ENCODE measurements at places on chromosomes 13 and 19. TPM values are rescaled to one million over a fixed set of nuclear protein-coding genes. Genes with fewer than 3 reads are reported as not detected.

Gene ZNF98
- 19.2 TPM for total RNA-seq

Gene CYP4F2
- total RNA-seq: under 0.01 TPM

Gene OSCAR
- 0.66 TPM for total RNA-seq

Gene FCAR
- total RNA-seq: 1.3 TPM

Gene EPSTI1
- total RNA-seq: 6.6 TPM

Gene ZNF763
- total RNA-seq: 2.9 TPM

Gene RAX2
- not detected for total RNA-seq

Gene ZNF528
- 29.0 TPM for total RNA-seq

Gene APOC1
- total RNA-seq: 78.7 TPM

DNA sequence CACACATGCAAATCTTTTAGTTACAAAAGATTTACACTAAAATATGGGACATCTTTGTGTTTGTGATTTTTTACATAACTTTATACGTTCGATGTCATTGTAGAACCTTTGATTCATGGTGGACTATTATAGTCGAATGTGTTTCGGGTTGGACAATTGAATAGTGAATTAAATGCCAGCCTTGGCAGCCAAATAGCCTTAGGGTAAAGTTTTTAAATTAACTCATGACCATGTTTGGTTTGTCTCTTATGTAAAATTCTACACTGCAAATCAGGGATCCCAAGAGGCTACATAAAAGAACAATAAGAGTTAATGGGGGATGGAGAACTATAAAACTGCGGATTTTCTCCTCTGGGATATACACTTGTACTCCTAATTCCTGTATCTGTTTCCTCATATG is 1735.6 kb upstream of the SPRY2 start:
- no peaks in the 10 kb centered on the region for H3K4me1 ChIP-seq
- no peak for DNase-seq
- H3K27ac ChIP-seq: no peak overlapping the region
- H3K4me3 ChIP-seq: no peak overlapping the region
- no peaks in the 10 kb centered on the region for H3K36me3 ChIP-seq

GRCh38 chr13:59345311-59345710 is 818.4 kb downstream of the DIAPH3 start:
- no peaks in the 10 kb centered on the region for H3K36me3 ChIP-seq
- H3K4me3 ChIP-seq: no peak overlapping the region
- H3K4me1 ChIP-seq: no peaks in the 10 kb centered on the region
- no peaks in the 10 kb centered on the region for H3K27me3 ChIP-seq
- DNase-seq: no peak

- H3K36me3 ChIP-seq: no peaks in the 10 kb centered on the region
- H3K27me3 ChIP-seq: no peaks in the 10 kb centered on the region
- DNase-seq: no peak
- H3K4me1 ChIP-seq: no peaks in the 10 kb centered on the region
- H3K4me3 ChIP-seq: no peak overlapping the region
- H3K27ac ChIP-seq: no peak overlapping the region
Measured at GRCh38 chr19:29013325-29013724, 199.6 kb downstream of the UQCRFS1 start.

DNA sequence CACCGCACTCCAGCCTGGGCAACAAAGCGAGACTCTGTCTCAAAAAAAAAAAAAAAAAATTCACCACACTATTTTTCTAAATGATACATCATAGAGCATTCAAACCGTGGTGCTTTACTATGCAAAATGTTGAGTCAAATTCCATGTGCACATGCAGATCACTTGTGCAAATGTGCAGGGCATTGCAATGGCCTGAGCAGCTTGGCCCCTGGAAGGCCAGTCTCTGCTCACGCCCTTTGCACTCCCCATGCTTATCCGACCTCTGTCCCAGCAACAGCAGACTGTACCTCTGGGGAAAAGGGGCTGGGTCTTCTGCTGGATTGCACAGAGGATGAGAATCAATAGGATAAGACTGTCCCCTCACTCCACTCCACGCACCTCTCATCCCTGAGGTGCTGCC is 58.5 kb downstream of the PARP4 start:
- H3K27me3 ChIP-seq: no peaks in the 10 kb centered on the region
- H3K4me1 ChIP-seq: no peaks in the 10 kb centered on the region
- H3K4me3 ChIP-seq: no peak overlapping the region

- peaks cover 5% of the 10 kb centered on the region for H3K27me3 ChIP-seq
- no peaks in the 10 kb centered on the region for H3K36me3 ChIP-seq
- H3K4me3 ChIP-seq: no peak overlapping the region
Measured at GRCh38 chr13:111629926-111630325, 309.5 kb downstream of the TEX29 start.

GRCh38 chr19:14840206-14840605 is 5.2 kb upstream of the OR7A5 start:
- H3K27me3 ChIP-seq: no peaks in the 10 kb centered on the region
- no peak overlapping the region for H3K4me3 ChIP-seq
- no peaks in the 10 kb centered on the region for H3K36me3 ChIP-seq
- no peaks in the 10 kb centered on the region for H3K4me1 ChIP-seq
- DNase-seq: no peak

DNA sequence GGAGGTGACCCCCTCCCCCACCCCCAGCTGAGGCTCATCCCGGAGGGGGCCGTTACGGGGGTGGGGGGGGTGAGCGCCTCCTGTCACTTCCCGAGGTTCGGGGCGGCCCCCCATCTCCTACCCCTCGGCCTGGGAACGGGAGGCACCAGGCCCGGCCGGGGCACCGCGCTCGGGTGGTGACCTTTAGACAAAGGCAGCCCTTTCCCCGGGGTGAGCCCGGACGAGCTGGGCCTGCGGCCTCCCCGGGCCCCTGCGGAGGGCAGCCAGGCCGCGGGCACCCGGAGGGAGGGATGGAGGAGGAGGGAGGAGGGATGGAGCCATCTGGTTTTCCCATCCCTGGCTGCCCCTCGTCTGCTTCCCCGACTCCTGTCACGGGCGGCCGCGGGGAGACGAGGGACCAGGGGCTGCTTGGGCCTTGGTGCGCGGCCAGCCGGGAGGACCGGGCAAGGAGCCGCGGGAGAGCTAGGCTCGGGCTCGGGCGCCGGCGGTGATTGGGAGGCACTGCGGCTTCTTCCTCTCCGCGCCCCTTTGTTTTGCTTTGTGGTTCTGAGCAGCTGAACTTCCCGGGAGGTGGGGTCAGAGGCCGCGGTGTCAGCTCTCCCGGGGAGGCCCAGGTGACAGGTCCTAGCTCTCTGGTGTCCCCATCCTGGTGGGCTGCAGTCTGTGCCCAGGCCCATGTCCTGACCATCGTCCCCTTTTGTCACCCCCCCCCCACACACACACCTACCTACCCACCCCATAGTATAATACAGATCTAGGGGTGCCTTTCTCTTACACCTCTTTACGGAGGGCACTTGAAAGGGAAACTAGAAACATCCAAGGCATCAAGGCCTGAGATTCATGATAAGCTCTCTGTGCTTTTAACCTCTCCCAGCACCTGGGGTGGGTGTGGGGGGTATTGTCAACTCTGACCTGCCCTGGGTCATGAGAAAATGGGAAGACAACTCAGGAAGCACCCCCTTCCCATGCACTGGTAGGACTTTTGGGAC is 1.3 kb downstream of the BICRA start:
- H3K4me1 ChIP-seq: no peaks in the 10 kb centered on the region
- H3K27ac ChIP-seq: peak overlapping the region; percentile 87
- peak overlapping the region; percentile 86 for H3K4me3 ChIP-seq

- no peak overlapping the region for H3K27ac ChIP-seq
- H3K27me3 ChIP-seq: no peaks in the 10 kb centered on the region
- no peaks in the 10 kb centered on the region for H3K36me3 ChIP-seq
Measured at GRCh38 chr19:42148266-42148665, 16.0 kb upstream of the POU2F2 start.

DNA sequence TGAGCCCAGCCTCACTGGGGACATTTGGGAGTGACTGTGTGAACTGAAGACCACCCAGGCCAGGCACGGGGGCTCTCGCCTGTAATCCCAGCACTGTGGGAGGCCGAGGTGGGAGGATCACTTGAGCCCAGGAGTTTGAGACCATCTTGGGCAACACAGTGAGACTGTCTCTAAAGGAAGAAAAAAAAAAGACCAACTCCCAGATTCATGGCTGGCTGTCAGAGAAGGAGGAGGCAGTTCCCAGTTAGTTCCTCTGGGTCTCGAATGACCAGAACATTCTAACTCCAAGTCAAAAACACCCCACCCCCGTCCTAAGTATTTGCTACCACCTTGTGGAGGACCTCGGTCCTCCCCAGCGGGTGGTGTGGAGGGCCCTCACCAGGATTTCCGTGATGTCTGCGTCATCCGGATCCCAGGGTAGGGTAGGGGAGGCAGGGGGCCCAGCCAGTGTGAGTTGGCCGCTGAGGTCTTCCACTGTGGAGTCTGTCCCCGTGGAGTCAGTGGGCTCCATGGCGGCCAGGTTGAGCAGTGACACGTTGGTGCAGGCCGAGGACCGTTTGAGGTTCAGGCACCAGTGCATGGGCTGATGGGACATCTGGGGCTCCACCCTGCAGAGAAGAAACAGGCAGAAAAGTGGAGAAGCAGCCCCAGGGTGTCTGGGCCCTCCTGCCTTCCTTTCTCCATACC is 1.3 kb downstream of the TSKS start:
- no peak for DNase-seq
- peak overlapping the region; percentile 21 for H3K27ac ChIP-seq
- H3K4me3 ChIP-seq: no peak overlapping the region
- H3K27me3 ChIP-seq: no peaks in the 10 kb centered on the region
- H3K36me3 ChIP-seq: no peaks in the 10 kb centered on the region

- H3K27ac ChIP-seq: no peak overlapping the region
- H3K27me3 ChIP-seq: no peaks in the 10 kb centered on the region
- H3K4me3 ChIP-seq: no peak overlapping the region
- H3K36me3 ChIP-seq: no peaks in the 10 kb centered on the region
- no peak for DNase-seq
Measured at GRCh38 chr13:63910511-63910910, 2494.9 kb upstream of the PCDH20 start.

- DNase-seq: no peak
- H3K27me3 ChIP-seq: peaks cover 86% of the 10 kb centered on the region
- no peak overlapping the region for H3K4me3 ChIP-seq
- peaks cover 8% of the 10 kb centered on the region for H3K4me1 ChIP-seq
- no peaks in the 10 kb centered on the region for H3K36me3 ChIP-seq
Measured at GRCh38 chr19:1744822-1745563, 8.3 kb upstream of the ONECUT3 start.

DNA sequence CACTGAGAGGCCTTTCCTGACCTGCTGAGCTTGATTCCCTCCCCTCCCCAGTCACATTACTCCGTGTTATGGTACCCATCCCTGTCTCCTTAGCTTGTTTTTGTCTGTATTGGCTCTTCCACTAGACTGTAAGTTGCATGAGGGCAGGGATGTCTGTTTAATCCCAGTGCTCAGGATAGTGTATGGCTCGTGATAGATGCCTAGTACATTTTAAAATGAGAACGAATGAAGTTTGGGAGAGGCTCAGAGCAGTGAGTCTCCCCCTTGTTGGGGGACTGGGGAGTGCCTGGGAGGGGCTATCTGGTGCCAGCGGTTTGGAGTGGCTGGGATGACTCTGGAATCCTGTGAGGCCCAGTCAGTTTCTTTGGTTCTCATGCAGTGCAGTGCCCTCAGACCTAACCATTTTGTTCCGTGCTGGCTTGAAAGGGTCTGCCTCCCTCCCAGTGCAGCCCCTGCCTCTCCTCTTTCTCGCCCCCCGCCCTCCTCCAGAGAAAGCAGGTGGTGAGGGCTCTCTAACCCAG is 35.5 kb downstream of the ACTN4 start:
- H3K4me3 ChIP-seq: no peak overlapping the region
- peak overlapping the region; percentile 98 for H3K27ac ChIP-seq
- peaks cover 27% of the 10 kb centered on the region for H3K4me1 ChIP-seq
- DNase-seq: no peak
- H3K27me3 ChIP-seq: no peaks in the 10 kb centered on the region

DNA sequence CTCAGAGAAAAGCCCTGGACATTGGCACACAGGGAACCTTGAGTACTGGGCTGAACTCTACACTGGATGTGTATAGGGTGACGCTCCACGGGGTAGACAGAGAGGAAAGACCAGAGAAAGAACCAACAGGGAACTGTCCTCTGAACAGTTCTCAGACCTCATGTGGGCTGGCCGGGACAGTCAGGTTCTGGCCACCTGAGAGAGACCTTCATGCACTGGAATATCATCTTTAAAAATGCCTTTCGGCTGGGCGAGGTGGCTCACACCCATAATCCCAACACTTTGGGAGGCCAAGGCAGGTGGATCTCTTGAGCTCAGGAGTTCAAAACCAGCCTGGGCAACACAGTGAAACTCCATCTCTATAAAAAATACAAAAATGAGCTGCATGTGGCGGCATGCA is 143.8 kb upstream of the GJB6 start:
- H3K4me3 ChIP-seq: no peak overlapping the region
- no peak overlapping the region for H3K27ac ChIP-seq
- H3K36me3 ChIP-seq: no peaks in the 10 kb centered on the region
- no peaks in the 10 kb centered on the region for H3K27me3 ChIP-seq
- no peak for DNase-seq

GRCh38 chr19:46704379-46705076 is 12.4 kb downstream of the PRKD2 start:
- no peaks in the 10 kb centered on the region for H3K4me1 ChIP-seq
- peak; percentile 41 for DNase-seq
- H3K27me3 ChIP-seq: no peaks in the 10 kb centered on the region
- no peak overlapping the region for H3K27ac ChIP-seq
- peaks cover 5% of the 10 kb centered on the region for H3K36me3 ChIP-seq

DNA sequence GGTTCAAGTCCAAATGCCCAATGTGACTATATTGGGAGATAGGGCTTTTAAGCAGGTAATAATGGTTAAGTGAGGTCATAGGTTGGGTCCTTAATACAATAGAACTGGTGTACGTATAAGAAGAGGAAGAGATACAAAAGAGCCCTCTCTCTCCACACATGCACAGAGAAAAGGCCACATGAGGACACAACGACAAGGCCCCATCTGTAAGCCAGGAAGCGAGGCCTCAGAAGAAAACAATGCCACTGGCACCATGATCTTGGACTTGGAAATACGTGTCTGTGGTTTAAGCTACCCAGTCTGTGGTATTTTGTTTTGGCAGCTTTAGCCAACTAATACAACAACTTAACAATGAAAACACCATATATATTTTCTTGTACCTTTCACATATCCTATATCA is 23.4 kb upstream of the RFC3 start:
- no peaks in the 10 kb centered on the region for H3K36me3 ChIP-seq
- H3K27me3 ChIP-seq: no peaks in the 10 kb centered on the region
- peak; percentile 82 for DNase-seq
- no peaks in the 10 kb centered on the region for H3K4me1 ChIP-seq
- peak overlapping the region; percentile 54 for H3K27ac ChIP-seq

DNA sequence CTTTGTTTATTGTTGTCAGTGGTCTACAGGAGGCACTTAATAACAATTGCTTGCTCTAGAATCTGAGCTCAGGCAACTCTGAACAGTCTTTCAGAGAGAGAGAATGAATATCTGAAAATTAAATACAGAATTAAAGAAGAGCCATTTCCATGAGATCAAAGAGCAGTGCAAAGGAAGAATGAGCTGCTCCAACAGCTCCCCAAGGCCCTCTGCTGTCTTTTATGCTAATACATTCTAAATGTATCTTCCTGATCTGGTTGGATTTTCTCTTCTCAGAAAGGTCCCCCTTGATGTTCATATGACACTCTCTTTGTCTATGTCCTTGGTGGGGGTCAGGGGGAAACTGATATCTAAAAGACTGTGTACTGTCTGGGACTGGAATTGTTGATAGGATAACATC is 1029.6 kb downstream of the PCDH9 start:
- no peak overlapping the region for H3K4me3 ChIP-seq
- no peaks in the 10 kb centered on the region for H3K36me3 ChIP-seq
- H3K4me1 ChIP-seq: no peaks in the 10 kb centered on the region
- H3K27ac ChIP-seq: no peak overlapping the region

Measured in breast epithelium (tissue), 4 donors.